ENCODE measurements at places on chromosomes 16 and 17.
A peak's percentile ranks its signal among the peaks of the same experiment; 100 is the strongest.

- peak; percentile 6 for DNase-seq
Measured at GRCh38 chr17:16255481-16255921, 38.5 kb downstream of the PIGL start.

- peak; percentile 61 for DNase-seq
Measured at GRCh38 chr16:55515111-55515510, 6.2 kb downstream of the LPCAT2 start.

DNA sequence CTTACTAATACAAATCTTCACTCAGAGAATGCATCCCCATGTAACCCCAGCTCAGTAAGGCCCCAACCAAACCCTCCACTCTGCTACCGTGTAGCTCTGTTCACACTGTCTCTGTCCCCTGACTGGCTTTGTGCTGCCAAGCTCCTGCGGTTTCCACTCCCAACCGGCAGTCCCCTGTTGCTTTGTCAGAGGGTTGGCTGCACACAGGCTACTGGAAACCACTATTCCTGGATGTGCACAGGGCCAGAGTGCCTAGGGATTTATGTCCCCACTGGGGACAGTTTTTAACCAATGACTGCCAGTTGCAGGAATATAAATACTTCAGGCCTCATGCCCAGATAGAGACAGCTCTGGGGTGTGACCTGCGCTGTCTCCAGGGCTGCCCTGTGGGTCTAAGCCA is 157.1 kb upstream of the C16orf82 start:
- peak; percentile 20 for DNase-seq

- DNase-seq = no peak
Measured at GRCh38 chr16:15864939-15865338, 8.1 kb upstream of the MYH11 start.

- DNase-seq = no peak
Measured at GRCh38 chr16:67613808-67614207, 31.1 kb upstream of the CARMIL2 start.

GRCh38 chr17:336110-337021 is 16.2 kb downstream of the RPH3AL start:
- no peak for DNase-seq

- no peak for DNase-seq
Measured at GRCh38 chr16:58187665-58188421, 10.1 kb downstream of the CSNK2A2 start.

DNA sequence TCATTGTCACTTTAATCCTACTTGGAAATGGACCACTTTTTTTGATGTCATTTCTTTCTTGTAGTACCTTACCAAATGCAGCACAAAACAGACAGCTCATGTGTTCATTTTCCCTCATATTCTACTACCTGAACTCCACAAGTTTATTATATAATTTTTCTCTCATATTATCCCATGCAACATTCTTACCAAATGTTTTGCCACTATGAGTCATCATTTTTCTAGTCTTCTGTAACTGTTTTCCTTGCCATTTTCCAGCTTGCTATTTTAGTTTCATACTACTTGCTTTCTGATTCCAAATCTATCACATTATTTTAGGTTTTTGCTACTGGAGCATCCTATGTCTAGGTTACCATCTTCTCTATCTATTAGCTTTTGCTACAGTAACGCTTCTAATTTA is 332.7 kb downstream of the ZFHX3 start:
- DNase-seq = no peak

DNA sequence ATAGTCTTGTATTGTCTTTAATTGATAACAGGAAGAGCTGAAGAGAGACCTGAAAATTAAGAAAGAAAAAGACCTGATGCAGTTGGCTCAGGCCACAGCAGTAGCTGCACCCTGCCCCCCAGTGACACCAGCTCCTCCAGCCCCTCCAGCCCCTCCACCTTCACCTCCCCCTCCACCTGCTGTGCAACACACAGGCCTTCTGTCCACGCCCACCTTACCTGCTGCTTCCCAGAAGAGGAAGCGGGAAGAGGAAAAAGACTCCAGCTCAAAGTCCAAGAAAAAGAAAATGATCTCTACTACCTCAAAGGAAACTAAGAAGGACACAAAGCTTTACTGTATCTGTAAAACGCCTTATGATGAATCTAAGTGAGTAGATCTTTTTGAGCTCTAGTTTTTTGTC is 36.8 kb downstream of the C17orf58 start:
- DNase-seq = no peak

GRCh38 chr17:51016099-51016498 is 104.6 kb downstream of the SPAG9 start:
- DNase-seq = no peak

DNA sequence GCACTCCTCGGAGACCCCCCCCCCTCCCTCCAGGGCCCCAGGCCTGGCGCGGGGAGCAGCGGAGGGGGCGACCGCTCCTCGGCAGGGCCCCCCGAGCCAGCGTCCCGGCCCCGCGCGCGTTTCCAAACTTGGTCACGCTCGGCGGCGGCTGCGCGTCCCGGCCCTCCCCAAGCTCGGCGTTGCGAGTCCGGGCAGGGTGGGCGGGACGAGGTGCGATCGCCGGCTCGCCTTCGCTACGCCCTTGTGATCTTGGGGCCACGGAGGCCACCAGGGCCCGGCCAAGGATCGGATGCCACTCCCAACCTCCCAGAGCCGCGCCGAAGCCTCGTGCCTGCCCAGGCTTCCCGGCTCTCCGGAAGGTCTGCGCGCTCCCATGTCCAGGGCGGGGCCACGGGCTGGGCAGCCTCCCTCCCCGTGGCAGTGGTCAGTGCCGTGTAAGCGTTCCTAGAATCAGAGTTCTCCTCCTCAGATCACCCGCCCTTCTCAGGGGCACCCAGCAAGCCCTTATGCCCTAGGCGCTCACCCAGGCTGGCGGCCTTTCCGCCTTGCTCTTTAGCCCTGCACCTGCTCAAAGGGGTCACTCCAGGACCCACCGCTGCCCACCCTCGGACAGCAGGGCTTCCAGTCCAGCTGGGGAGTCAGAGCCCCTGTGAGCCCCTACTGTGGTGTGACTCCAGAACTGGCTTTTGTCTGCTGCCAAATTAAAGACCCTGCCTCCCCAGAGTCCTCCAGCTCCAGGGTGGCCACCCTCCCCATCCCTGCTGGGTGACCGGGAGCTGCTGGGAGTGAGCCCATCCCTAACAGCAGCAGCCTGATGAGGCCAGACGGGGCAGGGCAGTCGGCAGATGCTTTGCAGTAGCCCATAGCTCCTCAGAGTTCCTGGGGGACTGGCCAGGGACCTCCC is 12.2 kb upstream of the MRPS23 start:
- DNase-seq = peak; percentile 80

- DNase-seq = no peak
Measured at GRCh38 chr17:49195751-49196150, 14.6 kb downstream of the GNGT2 start.

- DNase-seq = peak; percentile 66
Measured at GRCh38 chr17:77320044-77320440, 179.3 kb downstream of the SEC14L1 start.

DNA sequence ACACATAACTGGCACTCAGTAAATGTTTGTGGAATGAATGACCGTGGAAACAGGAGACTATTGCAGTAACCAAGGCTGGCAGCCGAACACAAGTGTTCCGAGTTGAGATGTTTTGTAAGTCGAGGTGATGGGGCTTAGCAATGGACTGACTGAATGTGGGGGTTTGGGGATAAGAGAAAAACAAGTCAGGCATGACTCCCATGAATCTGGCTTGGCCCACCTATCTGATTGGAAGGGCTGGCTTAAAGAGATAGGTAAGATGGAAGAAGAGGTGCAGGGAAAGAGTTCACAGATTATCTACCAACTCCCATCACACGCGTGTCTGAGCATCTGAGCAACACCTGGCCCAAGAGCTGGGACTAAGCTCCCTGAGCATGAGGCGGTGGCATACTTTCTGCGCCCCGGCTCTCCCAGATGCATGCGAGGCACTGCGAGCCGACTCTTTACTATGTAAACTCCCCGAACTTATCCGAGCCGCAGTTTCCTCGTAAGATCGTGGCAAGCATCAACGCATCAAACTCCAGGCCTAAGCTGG is 539 bp downstream of the IFT20 start:
- DNase-seq = no peak

DNA sequence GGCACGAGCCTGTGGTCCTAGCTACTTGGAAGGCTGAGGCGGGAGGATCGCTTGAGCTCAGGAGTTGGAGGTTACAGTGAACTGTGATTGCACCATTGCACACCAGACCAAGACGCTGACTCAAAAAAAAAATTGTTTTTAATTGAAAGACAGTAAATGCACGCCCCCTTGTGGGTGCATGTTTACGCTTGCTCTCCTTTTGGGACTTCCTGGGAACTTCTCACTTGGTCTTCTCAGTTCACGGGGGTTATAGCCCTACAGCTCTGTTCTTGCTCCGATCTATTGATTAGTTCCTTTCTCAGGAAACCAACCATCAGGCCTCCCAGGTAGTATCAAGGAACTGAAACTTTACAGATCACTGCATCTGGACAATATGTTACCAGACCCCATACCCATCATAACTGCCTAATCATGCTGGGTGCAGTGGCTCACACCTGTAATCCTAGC is 14.2 kb upstream of the RIPOR1 start:
- peak; percentile 79 for DNase-seq

- DNase-seq = no peak
Measured at GRCh38 chr17:17537311-17538099, 41.3 kb upstream of the RASD1 start.

GRCh38 chr17:78020717-78021108 is 62.2 kb downstream of the TNRC6C start:
- DNase-seq = no peak

DNA sequence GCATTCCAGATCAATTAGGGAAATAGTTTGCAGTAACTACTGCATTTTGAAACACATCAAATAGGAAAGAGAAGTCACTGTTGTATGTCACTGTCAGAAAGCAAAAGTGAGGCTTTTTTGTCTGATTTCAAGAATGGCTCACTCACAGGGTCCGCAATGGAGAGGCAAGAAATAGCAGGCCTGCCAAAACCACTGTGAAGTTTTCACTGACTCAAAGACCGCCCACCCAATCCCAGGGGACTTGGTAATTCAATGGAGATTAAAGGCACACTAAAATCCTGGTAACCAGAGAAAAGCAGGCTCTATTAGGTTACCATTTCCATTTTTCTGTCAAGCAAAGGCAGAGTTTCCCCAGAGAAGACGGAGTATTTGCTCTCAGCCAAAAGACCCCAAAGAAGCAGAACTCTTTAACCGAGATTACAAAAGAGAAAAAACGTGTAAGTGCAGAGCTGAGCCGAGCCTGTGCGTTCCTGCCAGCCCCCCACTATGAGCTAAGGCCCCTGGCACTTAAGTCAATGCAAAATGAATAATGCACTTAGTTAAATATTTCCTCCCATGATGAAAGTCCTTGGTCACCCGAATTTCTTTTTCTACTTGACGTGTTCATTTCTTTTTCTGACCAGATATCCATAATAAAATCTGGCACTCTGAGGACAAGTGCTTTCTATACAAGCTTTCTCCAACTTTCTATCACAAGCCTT is 57.0 kb downstream of the FOXL1 start:
- peak; percentile 46 for DNase-seq

- no peak for DNase-seq
Measured at GRCh38 chr16:11768849-11769248, 26.2 kb upstream of the TXNDC11 start.

DNA sequence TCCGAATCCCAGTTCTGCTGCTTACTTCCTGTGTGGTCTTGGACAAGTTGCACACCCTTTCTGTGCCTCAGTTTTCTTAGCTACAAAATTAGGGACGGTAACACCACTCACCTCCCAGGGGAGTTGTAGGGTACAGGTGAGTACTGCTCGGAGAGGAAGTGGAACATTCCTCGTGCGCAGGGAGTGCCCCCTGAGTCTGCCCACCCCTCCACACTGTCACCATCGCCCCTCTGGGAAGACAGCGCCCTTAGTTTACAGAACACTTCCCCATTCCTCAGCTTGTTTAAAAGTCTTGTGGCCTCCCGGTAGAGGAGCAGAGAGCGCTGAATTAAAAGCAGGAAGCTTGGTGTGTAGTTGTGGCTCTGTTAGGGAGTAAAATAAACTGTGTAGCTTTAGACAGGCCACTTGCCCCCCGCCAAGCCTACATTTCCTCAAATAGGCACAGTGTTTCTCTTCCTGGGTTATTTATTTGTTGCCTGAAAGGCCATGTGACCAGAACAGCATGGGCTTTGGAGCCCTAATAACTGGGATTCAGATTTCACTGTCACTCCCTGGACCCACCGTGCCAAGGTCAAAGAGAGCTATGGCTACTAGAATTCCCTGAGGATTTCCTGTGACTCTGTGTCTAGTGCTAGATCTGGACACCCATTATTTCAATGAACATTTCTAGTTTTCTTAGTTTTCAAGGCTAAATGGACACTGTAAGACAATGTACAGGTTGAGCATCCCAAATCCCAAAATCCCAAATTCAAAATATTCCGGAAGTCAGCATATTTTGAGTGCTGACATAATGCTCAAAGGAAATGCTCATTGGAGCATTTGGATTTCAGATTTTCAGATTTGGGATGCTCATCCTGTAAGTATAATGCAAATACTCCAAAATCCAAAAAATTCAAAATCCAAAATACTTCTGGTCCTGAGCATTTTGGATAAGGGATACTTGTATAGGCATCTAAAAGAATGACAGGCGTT is 372.5 kb downstream of the SNX29 start:
- DNase-seq = no peak

All from RPMI7951 (cell line).